ENCODE measurements at places on chromosomes 5 and 9.

- DNase-seq, result no peak
Observed at GRCh38 chr5:125612776-125613175, 810.4 kb upstream of the GRAMD2B start.

DNA sequence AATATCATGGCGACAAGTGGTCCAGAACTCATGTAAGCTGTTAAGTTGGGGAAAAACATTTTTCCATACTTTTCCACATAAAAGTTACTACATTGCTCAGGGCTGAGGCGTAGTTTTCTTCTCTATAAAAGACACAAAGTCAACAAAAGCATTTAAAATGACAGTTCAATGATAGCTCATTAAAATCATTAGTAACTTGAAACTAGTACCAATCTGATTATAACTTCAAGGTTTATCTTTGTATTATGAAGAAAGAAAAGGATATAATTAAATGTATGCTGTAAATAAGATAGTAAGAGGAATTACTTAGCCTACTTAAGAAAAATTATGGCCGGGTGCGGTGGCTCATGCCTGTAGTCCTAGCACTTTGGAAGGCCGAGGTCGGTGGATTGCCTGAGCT, 9.9 kb downstream of the NME5 start:
- no peak for DNase-seq

GRCh38 chr9:72473474-72474261, 47.7 kb upstream of the TMC1 start:
- DNase-seq, result no peak

GRCh38 chr5:72661405-72661804, 154.2 kb upstream of the ZNF366 start:
- no peak for DNase-seq

GRCh38 chr5:148816357-148816756, 10.1 kb upstream of the ADRB2 start:
- no peak for DNase-seq

DNA sequence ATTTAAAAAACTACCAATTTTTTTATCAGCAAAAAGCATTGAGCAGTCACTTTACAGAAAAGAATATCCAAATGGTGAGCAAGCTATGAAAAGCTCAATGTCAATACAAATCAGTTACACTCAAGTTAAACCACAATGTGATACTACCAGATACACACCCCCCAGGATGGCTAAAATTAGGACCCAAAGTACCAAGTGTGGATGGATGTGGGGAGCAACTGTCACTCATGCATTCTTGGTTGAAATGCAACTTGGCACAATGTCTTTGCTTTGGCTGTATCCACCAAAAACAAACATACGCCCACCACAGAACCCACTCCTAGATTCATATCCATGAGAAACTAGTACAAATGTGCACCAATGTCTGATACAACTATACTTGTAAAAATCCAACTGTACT, 120.0 kb upstream of the IRX1 start:
- no peak for DNase-seq

GRCh38 chr9:24912767-24913166, 367.1 kb upstream of the IZUMO3 start:
- no peak for DNase-seq

DNA sequence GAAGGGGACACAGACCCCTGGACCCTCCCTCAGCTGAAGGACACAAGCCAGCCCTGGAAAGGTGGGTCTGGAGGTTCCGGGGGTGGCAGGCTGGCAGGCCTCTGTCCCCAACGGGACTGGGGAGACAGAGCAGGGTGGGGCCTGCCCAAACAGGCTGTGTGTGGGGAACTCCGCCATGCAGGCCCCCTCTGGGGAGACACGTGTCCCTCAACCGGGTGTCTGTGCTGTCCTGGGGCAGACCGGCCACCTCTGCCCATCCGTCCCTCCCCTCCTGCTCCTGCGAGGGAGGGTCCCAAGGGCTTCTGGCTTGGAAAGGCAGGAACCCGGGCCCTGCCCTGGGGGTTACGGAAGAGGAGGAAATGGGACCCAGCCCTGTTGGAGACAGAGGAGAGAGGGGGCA, 1.4 kb downstream of the SLC34A3 start:
- no peak for DNase-seq

DNA sequence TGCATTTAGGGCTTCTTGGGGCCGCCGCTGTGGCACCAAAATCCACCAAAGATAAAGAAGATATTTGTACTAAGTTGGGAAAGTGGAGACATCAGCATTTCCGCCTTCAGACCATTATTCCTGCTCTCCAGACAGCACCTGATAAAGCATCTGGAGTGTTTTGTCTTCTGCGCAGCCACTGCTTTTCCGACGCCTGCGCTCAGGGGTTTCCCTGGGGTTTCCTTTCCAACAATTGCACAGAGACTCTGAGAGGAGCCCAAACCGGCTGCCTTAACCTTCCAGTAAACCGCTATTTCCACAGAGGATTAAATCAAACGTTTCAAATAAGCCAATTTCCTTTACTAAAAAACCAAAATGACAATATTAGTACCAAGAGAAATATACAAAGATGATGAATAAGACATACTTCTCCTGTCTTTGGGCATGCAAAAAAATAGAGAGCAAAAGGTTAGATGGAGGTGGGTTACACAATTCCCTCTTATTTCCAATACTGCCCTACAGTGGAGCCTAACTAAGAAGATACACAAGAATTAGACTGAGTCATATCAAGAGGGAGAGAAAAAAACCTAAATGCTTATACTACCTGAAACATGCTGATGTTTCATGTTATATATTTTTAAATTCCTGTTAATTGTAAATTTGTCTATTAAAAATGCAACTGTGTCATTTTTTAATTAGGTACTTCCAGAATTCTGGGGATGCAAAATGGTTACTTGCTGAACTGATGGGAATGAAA, 98.4 kb downstream of the MAPKAP1 start:
- no peak for DNase-seq

DNA sequence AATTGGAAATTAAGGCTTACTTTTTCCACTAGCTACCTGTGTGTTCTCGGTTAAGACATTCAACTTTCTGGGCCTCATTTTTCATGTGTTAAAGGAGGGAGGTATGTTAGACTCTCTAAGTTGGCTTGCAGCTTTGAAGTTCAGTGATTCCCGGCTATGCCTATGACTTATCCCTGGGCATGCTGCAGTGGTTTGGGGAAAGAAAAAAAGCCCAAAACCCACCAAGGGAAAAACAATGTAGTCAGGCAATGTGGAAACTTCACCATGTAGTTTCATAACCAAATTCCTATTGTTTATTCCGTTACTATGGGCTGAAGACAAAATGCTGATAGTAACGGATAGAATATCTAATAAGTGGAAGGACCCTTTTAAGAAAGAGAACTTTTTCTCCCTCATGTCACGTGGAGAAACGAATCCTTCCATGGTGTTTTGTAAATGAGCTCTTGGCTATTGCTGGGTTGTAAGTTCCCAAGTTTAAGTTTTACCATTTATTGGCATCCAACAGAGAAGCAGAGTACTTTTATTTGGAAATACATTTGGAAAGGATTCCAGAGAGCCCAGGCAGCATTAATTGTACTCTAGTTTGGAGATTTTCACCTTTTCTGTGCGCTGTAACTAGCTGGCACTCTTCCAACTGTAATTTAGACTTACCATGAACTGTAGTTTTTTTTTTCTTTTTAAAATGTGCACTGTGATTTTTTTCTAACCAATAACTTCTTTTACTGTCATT, 84.9 kb upstream of the MPDZ start:
- no peak for DNase-seq
